ENCODE measurements at places on chromosomes 2 and 18. TPM values are rescaled to one million over a fixed set of nuclear protein-coding genes. Genes with fewer than 3 reads are reported as not detected.

Gene FAM210A
- 32.8 TPM for total RNA-seq

Gene IL36RN
- not detected for total RNA-seq

- H3K36me3 ChIP-seq: no peaks in the 10 kb centered on the region
- no peak overlapping the region for H3K4me3 ChIP-seq
- H3K4me1 ChIP-seq: peaks cover 7% of the 10 kb centered on the region
Measured at GRCh38 chr18:75551071-75551470, 123.6 kb upstream of the SMIM21 start.

- no peaks in the 10 kb centered on the region for H3K27me3 ChIP-seq
- no peak overlapping the region for H3K27ac ChIP-seq
- no peaks in the 10 kb centered on the region for H3K4me1 ChIP-seq
- no peaks in the 10 kb centered on the region for H3K36me3 ChIP-seq
- no peak for DNase-seq
- no peak overlapping the region for H3K4me3 ChIP-seq
Measured at GRCh38 chr2:54029721-54030395, 59.1 kb upstream of the PSME4 start.

Gene TTC32
- total RNA-seq: 17.9 TPM

- H3K4me3 ChIP-seq: no peak overlapping the region
- peaks cover 37% of the 10 kb centered on the region for H3K36me3 ChIP-seq
- H3K27me3 ChIP-seq: no peaks in the 10 kb centered on the region
- no peak for DNase-seq
- peaks cover 19% of the 10 kb centered on the region for H3K4me1 ChIP-seq
- H3K27ac ChIP-seq: no peak overlapping the region
Measured at GRCh38 chr18:26309281-26309680, 83.0 kb downstream of the TAF4B start.

GRCh38 chr2:120278901-120279300 is 26.2 kb downstream of the RALB start:
- H3K4me1 ChIP-seq: no peaks in the 10 kb centered on the region
- H3K27ac ChIP-seq: no peak overlapping the region
- no peak for DNase-seq
- no peak overlapping the region for H3K4me3 ChIP-seq
- peaks cover 5% of the 10 kb centered on the region for H3K27me3 ChIP-seq
- no peaks in the 10 kb centered on the region for H3K36me3 ChIP-seq

DNA sequence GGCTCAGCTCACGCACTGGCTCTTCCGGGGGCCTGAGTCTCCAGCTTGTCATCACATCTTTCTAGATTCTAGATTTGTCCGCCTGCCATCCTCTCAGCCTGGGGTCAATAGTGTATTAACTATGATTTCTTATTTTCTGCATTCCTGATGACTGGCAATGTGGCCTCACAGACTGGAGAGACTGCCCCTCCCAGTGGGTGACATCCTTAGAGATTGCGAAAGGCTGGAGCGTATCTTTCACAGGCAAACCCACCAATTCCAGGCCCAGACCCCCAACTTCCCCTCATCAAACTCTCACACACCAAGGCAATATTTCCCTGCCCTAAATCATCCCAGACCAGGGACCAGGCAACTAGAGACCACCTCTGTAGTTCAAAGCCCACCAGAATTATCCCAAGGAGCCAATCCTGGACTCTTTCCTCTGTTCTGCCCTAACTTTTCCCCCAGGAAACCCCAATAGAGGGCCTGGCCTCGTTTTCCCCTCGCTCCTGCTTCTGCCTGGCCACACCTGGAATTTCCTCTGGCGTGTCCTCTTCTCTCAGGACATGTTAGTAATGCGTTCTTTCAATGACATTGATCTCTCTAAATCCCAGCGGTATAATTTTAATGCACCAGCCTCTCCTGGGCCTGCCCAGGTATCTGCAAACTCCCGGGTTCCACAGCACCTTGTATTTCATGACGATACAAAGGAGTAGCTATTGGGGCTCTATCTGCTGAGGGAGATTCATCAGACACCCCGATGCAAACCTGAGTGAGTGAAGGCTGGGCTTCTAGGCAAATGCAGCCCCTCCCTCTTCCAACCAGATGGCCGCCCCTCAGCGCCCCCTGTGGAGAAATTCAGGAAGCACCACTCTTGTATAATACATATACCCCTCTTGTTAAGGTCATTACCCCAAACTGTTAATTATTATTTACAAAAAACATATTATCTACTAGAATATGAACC is 2.4 kb upstream of the KCNF1 start:
- no peaks in the 10 kb centered on the region for H3K27me3 ChIP-seq
- H3K4me3 ChIP-seq: no peak overlapping the region
- no peak overlapping the region for H3K27ac ChIP-seq

DNA sequence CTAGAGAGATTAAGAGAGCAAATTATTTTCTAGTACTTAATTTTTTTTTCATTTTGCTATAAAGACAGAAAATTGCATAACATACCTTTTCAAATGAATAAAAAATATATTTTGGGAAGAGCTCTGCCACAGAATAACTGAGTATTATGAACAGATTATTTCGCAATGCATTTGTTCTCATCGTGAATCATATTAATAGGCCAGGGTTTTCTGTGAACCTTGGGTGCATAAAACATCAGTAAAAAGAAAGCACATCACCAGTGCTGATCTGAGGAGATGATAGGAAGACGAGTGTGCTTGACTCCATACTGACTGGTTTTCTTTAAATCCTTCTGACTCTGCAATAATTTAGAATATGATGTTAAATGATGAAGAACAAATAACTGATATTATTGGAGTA is 409.1 kb downstream of the CPS1 start:
- H3K27ac ChIP-seq: no peak overlapping the region
- no peaks in the 10 kb centered on the region for H3K4me1 ChIP-seq
- H3K27me3 ChIP-seq: no peaks in the 10 kb centered on the region
- no peak for DNase-seq
- no peak overlapping the region for H3K4me3 ChIP-seq

DNA sequence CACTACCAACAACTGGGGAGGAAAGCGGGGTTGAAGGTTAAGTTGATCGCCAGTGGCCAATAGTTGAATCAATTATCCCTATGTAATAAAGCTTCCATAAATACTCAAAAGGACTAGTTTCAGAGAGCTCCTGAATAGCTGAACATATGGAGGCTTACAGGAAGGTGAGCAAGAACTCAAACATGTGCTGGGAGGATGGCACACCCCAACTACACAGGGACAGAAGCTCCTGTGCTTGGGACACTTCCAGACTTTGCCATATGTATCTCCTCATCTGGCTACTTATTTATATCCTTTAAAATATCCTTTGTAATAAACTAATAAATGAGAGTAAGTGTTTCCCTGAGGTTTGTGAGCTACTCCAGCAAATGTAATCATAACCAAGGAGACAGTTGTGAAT is 115.7 kb downstream of the HNMT start:
- no peaks in the 10 kb centered on the region for H3K27me3 ChIP-seq
- no peak for DNase-seq
- H3K4me3 ChIP-seq: no peak overlapping the region
- no peaks in the 10 kb centered on the region for H3K36me3 ChIP-seq

Gene CRIM1
- total RNA-seq: not detected

- no peak overlapping the region for H3K4me3 ChIP-seq
- H3K4me1 ChIP-seq: no peaks in the 10 kb centered on the region
- H3K27me3 ChIP-seq: no peaks in the 10 kb centered on the region
Measured at GRCh38 chr18:10128921-10129501, 215.2 kb downstream of the VAPA start.

GRCh38 chr2:106990297-106990696 is 104.3 kb upstream of the ST6GAL2 start:
- no peak for DNase-seq
- no peaks in the 10 kb centered on the region for H3K4me1 ChIP-seq
- no peaks in the 10 kb centered on the region for H3K27me3 ChIP-seq
- H3K36me3 ChIP-seq: no peaks in the 10 kb centered on the region
- no peak overlapping the region for H3K27ac ChIP-seq
- no peak overlapping the region for H3K4me3 ChIP-seq

- no peaks in the 10 kb centered on the region for H3K27me3 ChIP-seq
- no peak overlapping the region for H3K4me3 ChIP-seq
- no peaks in the 10 kb centered on the region for H3K4me1 ChIP-seq
- H3K36me3 ChIP-seq: no peaks in the 10 kb centered on the region
Measured at GRCh38 chr2:164967781-164968228, 12.5 kb upstream of the SLC38A11 start.

- H3K4me1 ChIP-seq: no peaks in the 10 kb centered on the region
- H3K36me3 ChIP-seq: no peaks in the 10 kb centered on the region
- DNase-seq: no peak
- H3K27ac ChIP-seq: no peak overlapping the region
Measured at GRCh38 chr2:1661891-1662605, 82.3 kb downstream of the PXDN start.
